Cortex of kidney (tissue), 1 donor: ENCODE measurements at places on chromosomes 6 and 20.

DNA sequence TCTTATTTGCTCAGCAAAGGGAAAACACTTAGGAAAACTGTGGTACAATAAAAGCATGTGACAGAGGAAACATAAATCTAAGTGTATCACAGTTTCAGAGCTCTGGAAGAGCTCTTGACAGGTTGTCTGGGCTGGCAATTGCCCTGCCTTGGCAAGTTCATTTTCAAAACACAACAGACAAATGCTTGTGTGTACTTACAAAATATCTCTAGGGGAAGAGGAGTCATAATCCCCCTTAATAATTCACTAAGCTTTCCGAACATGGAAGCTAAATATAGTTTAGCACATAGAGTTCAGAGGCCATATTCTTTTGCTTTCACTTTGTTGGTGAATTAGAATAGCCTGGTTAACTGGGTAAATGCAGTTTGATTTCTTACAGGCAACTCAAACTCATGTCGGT lies 211.6 kb upstream of the THEMIS start:
- DNase-seq, result no peak

- no peak for DNase-seq
Measured at GRCh38 chr20:52890130-52890529, 82.0 kb upstream of the TSHZ2 start.

GRCh38 chr20:51494241-51495110 lies 48.0 kb downstream of the NFATC2 start:
- DNase-seq, result no peak

GRCh38 chr6:166395778-166396177 lies 13.0 kb upstream of the MPC1 start:
- DNase-seq, result no peak

- no peak for DNase-seq
Measured at GRCh38 chr6:52925042-52925441, 15.5 kb upstream of the GSTA3 start.

- no peak for DNase-seq
Measured at GRCh38 chr20:38881806-38882440, 44.3 kb upstream of the FAM83D start.

GRCh38 chr6:50995036-50995435 lies 176.4 kb downstream of the TFAP2B start:
- no peak for DNase-seq

DNA sequence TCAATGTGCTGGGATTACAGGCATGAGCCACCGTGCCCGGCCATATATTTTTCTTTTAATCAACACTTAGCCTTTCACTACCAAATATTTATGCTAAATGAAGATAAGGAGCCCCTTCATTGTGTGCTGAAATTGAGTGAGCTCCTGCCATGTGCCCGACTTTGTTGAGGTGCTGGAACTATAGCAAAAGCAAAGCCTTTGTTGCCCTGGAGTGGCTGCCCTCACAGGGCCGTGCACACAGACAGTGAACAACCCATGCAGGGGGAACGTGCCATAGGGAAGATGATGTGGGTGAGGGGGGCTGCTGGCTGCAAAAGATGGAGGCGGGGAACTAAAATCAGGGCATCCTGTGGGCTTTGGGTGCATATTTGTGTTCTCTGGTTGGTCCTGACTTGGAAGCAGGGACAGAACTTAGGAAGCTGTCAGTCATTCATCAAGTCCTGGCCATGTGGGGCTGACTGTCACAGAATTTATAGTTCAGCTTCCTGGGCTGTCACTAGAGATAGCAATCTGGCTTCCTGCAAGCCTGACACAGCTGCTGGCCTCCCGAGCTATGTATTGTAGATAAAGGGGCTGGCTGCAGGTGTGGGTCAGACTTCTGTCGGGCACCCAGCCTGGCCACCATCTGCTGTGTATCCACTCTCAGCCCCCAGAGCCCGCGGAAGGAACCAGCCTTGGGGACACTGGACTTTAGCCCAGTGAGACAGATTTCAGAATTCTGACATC lies 56.8 kb upstream of the MPC1 start:
- no peak for DNase-seq

DNA sequence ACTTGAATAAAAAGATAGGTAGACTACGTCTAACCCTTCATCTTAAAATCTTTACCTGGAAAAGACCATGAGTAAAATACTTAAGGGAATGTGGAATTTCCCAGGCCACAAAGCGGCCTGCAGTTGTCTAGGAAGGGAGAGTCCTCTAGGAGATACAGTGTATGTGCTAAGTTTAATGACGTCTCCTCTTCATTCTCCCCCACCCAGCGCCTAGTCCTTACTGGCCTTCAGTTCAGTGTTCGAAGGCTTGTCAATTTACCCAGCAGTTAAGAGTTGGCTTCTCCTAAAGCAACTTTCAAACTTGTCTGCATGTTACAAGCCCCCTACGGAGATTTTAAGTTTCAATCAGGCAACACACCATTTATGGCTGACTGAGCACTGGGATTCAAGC lies 35.2 kb downstream of the HFE start:
- no peak for DNase-seq

DNA sequence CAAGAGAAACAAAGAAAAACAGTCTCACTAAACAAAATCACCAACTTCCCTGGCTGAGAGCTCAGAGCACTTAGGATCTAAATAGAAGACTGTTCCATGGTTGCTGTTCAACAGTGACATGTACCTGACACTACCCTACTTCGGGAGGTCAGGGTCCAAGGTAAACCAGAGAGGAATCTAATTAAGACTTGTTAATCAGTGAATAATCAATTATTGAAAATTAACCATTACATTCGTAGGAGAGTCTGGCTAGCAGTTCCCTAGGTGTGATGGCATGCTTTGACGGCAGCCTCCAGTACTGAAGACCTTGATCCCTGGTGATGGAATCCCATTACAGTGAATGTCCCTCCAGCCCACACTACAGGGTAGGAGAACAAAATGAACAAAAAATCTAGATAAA lies 154.0 kb upstream of the AFDN start:
- no peak for DNase-seq

GRCh38 chr20:62032609-62033368 lies 32.9 kb downstream of the TAF4 start:
- no peak for DNase-seq

- DNase-seq, result no peak
Measured at GRCh38 chr20:56358070-56358469, 704 bp upstream of the FAM210B start.

DNA sequence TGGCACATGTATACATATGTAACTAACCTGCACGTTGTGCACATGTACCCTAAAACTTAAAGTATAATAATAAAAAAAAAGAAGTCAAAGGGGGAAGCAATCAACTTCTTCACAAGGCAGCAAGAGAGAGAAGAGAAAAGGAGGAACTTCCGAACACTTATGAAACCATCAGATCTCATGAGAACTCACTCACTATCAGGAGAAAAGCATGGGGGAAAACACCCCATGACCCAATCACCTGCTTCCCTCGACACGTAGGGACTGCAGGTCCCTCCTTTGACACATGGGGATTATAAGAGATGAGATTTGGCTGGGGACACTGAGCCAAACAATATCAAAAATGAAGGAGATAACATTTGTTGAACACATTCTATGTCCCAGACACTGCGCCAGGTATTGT lies 94.8 kb upstream of the PHACTR1 start:
- no peak for DNase-seq

GRCh38 chr6:7033202-7033601 lies 74.6 kb upstream of the RREB1 start:
- no peak for DNase-seq

DNA sequence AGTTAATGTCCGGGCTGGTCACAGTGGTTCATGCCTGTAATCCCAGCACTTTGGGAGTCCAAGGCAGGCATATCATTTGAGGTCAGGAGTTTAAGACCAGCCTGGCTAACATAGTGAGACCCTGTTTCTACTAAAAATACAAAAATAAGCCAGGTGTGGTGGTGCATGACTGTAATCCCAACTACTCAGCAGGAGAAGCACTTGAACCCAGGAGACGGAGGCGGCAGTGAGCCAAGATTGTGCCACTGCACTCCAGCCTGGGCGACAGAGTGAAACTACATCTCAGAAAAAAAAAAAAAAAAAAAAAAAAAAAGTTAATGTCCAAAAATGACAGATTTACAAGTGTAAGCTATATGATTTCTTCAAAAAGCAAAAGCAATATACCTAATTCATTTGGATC lies 124.9 kb downstream of the CCDC170 start:
- no peak for DNase-seq

- DNase-seq, result no peak
Measured at GRCh38 chr6:72977114-72977513, 248.2 kb downstream of the KHDC1L start.

GRCh38 chr20:41082306-41082705 lies 53.7 kb downstream of the TOP1 start:
- no peak for DNase-seq

GRCh38 chr20:20761301-20761700 lies 48.9 kb upstream of the RALGAPA2 start:
- DNase-seq, result no peak

DNA sequence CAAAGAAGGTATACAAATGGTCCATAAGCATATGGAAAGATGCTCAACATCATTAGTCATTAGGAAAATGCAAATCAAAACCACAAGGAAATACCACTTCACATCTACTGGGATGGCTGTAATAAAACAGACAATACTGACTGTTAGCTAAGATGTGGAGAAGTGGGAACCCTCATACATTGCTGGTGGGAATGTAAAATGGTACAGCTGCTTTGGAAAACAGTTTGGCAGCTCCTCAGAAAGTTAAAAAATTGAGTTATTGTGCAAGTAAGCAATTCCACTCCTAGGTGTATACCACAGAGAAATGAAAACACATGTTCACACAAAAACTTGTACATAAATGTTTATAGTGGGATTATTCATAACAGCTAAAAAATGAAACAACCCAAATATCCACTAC lies 173.0 kb upstream of the JAG1 start:
- DNase-seq, result no peak

DNA sequence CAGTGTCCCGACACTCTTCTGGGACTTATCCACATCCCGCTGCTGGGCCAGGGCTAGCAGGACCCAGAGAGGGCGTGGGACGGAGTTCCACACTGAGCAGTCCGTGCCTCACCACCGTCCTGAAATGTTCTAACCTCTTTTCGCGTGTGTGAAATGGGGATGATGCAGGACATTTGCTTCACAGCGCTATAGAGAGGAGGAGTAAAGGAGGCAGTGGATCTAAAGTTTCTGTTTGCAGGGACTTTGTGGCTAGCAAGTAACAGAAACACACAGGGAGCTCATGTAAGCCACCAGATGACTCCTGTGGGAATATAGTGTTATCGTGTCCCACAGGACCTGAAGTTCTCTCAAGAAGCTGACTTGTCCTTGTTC lies 634 bp downstream of the ITPA start:
- no peak for DNase-seq

DNA sequence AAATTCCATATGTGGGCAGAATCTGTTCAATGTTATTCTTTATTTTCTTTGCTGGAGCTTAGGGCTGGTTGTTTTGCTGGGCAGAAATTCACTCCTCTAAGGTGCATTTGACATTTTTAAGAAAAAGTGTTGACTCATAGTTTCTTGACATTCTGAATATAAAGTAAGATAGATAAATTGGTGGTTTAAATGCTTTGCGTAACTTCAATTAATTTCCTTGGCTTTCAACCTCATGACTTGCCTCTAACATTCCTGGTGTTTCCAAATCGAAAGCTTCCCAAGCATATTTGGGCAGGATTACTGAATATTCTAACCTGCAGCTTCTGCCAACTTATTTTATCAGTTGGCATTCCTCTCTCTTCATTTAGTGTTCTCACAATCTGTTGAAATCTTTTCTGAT lies 718.7 kb upstream of the ADGRB3 start:
- no peak for DNase-seq

GRCh38 chr6:33185190-33185589 lies 7.1 kb downstream of the COL11A2 start:
- no peak for DNase-seq

- DNase-seq, result no peak
Measured at GRCh38 chr6:144543006-144543871, 258.1 kb downstream of the UTRN start.

GRCh38 chr6:138124096-138124495 lies 16.9 kb upstream of the PERP start:
- no peak for DNase-seq

DNA sequence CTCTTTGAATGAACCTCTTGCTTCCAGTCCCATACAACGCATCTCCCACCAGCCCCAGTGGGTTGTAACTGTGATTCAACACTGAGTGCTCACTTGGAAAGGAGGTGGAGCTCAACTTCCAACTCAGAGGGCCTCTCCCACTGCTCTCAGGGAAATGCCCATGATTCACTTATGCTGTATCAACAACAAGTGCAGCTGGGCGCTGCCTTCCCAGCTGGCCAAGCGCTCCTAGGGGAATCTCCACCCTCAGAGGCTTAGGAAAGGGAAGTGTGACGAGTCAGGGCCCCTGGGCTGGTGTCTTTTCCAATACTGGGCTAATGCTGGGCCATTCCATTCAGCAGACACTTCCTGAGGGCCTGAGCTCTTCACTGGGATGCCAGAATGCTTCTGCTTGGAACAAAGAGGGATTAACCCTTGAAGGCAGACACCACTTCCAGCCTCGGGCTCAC lies 8.1 kb upstream of the OCSTAMP start:
- DNase-seq, result no peak

DNA sequence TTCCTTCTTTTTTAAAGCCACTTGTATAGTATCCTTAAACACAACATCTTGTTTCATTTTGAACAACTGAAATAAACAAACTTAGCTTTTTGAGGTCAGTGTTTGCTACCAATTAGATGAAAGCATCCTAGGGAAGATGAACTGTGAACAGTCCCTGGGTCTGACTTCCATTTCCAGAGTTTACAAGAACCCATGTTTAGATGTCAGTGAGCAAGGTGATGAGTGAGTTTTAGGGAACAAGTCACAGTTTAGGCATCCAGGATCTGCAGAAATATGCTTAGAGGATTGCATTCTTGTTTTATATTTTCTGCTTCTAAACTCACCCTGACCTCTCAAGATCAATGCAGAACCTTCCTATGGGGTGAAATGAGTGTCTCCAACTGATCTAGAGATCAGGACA lies 3.0 kb downstream of the ZC2HC1B start:
- DNase-seq, result no peak

- no peak for DNase-seq
Measured at GRCh38 chr6:107769053-107769658, 55.0 kb downstream of the SCML4 start.
